ENCODE measurements at places on chromosomes 1 and 21.

DNA sequence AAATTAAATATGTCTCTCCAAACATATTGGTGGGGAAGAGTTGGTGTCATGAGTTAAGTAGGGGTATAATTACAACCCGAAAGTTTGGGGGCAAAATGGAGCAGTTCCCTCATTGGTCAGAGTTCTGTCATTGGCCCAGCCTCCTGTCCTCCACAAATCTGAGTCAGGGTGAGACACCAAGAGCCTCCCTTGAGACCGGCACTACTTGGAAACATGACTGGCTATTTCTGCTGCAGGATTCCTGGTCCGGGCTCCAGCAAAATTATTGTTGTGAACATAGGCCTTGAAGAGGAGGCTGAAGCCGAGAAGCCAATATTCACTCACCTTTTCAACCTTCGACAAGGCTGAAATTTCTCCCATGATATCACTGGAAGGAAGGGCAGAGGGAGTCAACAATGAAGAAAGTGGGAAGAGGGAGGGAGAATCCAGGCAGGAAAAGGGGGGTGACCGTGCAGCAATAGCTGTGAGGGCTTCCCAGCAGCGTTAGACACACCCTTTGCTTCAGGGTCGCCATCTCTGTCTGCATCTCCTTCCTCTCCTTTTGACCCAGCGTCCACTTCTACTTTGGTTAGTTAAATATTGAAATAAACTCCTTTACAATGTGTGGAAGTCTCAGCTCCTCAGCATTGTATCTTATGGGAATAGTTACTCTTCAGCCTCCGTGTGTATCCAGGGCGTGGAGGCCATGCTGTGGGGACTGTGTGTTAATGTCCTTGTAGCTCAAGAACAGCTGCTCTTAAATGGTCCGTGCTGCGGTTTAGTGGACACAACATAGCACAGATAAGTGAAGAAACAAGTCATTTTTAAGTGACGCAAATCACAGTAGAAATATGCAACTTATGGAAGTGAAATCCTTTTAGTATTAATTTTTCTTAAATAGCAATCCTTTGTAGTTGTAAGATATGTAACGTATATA, 307.4 kb downstream of the DISC1 start:
- no peak for DNase-seq

- DNase-seq: no peak
These were observed 8.1 kb downstream of the AKNAD1 start for GRCh38 chr1:108848806-108849205.

GRCh38 chr1:31371121-31371959, 1.5 kb downstream of the FABP3 start:
- DNase-seq: no peak

DNA sequence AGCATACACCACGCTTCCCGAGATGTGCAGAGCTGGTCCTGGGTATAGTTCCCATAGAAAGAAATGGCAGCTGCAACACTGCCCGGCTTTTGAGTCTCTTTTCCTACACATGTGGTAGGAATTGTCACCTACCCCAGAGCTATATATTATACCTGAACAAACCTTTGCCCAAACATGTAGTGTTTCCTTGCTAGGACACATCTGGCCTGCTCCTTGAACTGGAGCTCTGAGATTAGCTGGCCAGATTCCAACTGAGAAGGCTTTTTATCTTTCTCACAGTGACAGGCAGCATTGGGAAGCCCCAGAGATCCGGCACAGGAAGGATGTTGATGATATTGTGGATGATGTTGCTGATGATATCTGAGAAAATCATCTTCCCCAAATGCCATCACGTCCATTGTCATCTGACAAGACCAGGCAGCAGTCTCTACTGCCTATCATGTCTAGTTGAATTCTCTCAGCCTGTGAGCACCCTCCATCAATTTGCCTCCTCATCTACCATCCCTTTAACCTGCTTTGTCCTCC, 115.0 kb upstream of the SMYD2 start:
- no peak for DNase-seq

DNA sequence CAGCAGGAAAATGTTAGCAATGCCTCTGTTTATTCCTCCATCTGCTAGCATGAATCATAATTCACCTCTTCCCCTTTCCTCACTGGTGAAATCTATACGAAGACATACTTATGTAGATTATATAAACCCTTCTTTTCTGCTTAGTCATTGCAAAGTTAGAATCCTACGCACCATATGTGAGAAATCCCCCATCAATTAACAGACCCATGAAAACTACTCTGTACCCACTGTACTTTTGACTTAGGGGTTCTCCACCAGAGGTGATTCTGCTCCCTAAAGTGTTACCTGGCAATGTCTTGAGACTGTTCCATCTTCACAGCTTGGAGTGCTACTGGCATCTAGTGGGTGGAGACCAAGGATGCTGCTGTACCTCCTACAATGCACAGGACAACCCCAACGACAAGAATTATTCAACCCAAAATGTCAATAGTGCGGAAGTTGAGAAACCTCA, 49.6 kb upstream of the KCTD3 start:
- peak; percentile 25 for DNase-seq

GRCh38 chr1:243927381-243927780, 77.3 kb upstream of the AKT3 start:
- no peak for DNase-seq

GRCh38 chr1:248886237-248886895, 19.7 kb upstream of the PGBD2 start:
- no peak for DNase-seq

- DNase-seq: peak; percentile 18
These were observed 509.8 kb upstream of the ADAMTS5 start for GRCh38 chr21:27476696-27477095.

DNA sequence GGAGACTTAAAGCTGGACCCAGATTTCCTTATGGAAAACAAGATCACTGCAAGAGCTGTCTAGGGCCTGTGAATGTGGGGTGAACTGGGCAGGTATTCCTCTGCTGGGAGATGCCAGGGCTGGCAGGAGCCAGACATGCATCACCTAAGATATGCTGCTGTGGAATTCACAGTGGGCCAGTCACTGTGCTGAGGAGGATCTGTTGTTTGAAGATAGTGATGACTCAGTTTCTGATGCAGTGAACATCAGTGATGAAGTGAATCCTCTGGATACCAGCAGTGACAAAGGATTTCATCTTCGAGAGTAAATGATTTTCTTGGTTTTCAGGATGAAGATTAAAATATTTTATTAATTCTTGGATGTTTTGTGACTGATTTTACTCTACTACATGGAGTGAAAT, 29.9 kb upstream of the CAMSAP2 start:
- no peak for DNase-seq

DNA sequence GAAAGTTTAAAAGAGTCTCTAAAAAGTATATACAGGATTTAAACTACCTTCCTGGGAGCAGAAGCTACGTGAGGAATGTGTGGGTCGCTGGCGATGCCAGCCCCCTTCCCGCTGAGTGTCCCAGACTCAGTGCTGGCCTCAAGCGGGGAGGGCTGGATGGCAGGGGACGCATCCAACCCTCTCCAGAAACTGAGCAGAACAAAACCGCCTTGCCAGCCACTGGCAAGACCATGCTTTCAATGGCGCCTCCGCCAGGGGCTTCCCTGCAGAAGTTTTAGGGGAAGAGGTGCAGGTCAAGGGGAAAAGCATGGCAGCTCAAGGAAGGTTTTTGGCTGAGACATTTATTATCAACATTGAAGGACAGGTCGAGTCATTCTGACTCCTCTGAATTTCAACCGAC, 26.1 kb downstream of the NADK start:
- DNase-seq: no peak

GRCh38 chr1:220905650-220906560, 26.7 kb downstream of the HLX start:
- no peak for DNase-seq

GRCh38 chr1:21653744-21654100, 15.4 kb downstream of the RAP1GAP start:
- DNase-seq: no peak

- DNase-seq: no peak
These were observed 104.7 kb downstream of the RIPK4 start for GRCh38 chr21:41662161-41662560.

GRCh38 chr1:6124746-6125365, 55.3 kb downstream of the CHD5 start:
- no peak for DNase-seq

DNA sequence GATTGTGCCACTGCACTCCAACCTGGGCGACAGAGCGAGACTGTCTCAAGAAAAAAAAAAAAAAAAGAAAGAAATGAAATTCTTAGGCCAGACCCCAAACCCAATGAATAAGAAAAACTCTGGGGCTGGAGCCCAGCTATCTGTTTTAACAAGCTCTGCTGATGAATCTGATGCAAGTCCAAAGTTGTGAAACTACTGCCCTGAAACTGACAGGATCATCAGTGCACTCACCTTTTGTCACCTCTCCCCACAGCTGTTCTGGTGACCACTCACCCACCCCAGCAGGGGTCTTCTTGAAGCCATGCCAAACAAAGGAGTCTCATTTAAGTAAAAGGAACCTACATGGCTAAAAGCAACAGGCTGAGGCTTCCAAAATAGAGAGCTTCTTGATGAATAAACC, 8.4 kb downstream of the PABPC4 start:
- no peak for DNase-seq

GRCh38 chr1:78277253-78277652, 213.5 kb upstream of the PTGFR start:
- DNase-seq: no peak

- no peak for DNase-seq
These were observed 115.7 kb downstream of the SLC5A9 start for GRCh38 chr1:48338257-48338656.

DNA sequence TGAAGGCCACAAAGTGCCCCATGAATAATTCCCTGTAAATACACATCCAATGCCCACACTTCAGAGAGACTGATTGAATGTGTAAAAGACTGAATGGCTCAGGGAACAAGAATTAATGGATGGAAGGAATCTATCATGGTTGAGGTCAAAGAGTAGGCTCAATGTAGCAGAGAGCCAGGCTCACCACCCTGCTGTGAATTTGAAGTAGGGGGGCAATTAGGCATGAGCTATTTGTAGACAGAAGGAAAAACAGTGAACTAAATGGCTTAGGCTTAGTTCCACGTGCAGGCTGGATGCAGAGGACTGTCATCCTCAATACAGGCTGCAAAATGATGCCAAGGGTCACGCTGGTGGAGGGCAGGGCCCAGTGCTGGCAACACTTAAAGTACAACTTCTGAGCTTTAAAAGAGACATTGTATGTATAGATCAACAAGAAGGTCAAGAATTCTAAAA, 22.9 kb upstream of the IGSF3 start:
- no peak for DNase-seq

DNA sequence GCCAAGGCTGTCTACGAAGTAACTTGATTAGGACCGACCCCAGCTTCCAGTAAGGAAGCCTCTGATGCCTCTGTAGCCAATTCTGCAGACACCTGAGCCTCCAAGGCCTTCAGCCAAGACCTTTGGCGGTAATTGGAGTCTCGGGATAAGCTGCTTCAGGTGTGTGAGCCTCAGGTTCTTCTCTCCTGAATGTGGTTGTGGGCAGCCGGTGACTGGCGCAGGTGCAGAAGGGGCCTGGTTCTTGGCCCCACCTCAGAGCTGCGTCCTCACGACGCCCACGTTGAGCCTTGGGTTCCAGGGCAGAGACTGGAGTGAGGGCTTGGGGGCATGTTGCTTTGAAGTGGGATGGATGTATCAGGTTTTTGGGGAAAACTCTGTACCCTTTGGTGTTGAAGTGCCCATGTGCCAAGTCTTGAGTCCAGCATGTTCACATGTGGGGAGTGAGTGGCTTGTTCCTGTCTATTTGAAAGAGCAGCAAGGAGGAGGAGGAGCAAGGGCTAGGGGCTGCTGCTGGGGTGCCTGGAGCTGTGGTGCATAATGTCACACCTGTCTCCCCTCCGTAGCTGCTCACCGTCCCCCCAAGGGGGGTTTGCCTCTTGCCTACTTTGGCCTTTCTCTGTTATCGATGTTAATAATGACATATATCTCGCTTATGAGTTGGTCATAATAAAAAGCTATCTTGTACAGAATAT, 1.4 kb downstream of the PSEN2 start:
- DNase-seq: no peak

GRCh38 chr1:6298940-6299465, 38.1 kb upstream of the GPR153 start:
- no peak for DNase-seq

- DNase-seq: no peak
These were observed 1.6 kb downstream of the RAP1GAP start for GRCh38 chr1:21667348-21668231.

DNA sequence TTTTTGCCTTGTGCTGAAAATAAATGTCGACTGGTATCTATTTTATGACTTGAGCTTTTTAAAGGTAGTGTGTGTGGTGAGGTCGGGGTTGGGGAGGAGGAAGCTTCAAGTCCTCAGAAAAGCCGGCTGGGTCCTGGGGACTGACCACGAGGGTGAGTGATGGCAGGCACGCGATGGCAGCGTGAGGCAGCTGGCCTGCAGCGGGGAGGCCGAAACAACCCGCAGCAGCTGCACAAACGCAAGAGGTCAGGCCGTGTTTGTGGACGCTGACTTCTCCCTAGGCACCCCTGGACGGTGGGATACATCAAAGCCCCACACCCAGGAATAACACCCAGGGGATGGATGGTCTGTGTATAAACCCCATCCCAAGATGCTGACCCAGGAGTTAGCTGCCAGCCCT, 51.4 kb downstream of the ZBTB18 start:
- DNase-seq: no peak

DNA sequence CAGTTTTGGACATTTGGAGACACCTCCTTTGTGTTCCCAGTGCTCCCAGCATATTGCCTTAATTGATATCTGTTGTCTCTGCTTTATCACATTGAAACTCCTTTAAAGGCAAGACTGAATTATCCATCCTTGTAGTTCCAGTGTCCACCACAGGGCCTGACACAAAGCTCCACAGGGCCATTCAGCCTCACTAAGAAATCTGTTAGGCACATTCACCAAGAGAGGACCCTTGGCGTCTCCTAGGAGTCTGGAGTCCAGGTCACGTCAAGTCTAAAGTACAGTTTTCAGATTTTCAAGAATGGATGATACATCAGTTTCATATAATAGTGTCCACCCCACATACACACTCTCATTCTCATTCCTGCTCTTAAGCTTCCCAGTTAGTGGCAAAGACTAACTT, 4.8 kb downstream of the ACP6 start:
- no peak for DNase-seq

DNA sequence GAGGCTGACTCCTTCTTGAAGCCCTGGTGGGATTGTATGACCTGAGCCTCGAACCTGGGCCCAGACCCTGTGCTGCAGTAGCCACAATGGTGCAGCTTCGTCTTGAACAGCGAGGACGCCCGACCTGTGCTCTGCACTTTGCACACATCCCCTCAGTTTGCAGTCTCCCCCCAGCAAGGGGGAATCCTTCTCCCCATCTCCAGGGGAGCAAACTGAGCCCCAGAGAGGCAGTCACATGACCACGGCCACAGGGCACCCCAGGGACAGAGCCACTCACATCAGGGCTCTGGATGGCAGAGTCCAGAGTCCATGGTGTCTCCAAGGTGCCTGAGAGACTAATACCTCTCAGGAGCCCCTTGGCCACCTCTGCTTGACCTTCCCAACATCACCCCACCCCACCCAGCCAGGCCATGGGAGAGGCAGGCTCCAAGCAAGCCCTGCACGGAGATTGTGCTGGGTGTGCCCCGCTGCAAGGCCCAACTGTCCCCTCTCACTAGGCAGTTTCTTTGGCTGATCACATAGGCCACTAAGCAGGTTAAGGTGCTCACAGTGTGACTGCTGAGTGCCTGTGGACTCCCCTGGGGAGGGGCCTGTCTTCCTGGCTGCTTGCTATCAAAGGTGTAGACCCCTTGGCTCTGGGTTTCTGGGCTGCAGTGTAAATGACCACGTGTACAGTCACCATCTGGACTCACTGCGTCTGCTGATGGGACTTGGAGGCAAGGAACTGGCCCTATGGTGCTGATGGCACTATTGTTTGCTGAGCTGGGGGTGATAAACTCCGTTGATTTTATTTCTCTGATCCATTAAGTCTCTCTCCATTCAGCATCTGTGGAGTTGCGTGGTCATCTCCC, 398.1 kb downstream of the MATN1 start:
- DNase-seq: no peak

- DNase-seq: peak; percentile 23
These were observed 543 bp downstream of the ABCB10 start for GRCh38 chr1:229557913-229558414.
